Activated CD4-positive, alpha-beta T cell treated with anti-CD3 and anti-CD28 coated beads, Interleukin-2, Interleukin-6, amounts not matched to agents 100 ng/mL and 50 ng/mL, durations not matched to agents 16 hours and 8 hours (primary cell): ENCODE measurements at places on chromosomes 16 and 17.

- DNase-seq: no peak
These were observed 1.2 kb downstream of the THAP11 start for GRCh38 chr16:67843343-67843765.

- no peak for DNase-seq
These were observed 14.0 kb downstream of the RPGRIP1L start for GRCh38 chr16:53689636-53690035.

DNA sequence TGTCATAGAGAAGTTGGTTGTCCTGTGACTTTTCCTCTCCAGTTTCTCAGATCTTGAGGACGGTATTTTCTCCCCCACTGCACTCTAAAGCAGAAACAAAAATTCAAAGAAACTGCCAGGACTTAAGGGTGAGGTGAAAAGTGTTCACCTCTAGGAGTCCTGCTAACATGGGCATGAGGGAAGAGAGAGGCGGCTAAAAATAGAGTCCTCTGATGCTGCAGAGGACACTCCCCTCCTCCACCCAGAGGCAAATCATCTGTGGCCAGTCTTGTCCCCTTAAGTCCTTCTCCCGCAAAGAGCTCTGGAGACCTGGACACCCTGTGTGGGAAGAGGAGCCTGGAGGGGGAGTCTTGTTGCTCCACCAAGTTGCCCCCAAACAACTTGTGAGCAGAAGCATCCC, 4.7 kb upstream of the DDX19A start:
- DNase-seq: no peak

GRCh38 chr16:47724115-47724785, 263.1 kb downstream of the PHKB start:
- DNase-seq: no peak

GRCh38 chr16:1045310-1045992, 27.1 kb upstream of the SSTR5 start:
- no peak for DNase-seq

- DNase-seq: no peak
These were observed 961 bp downstream of the AMFR start for GRCh38 chr16:56424404-56424764.
